ENCODE measurements at places on chromosomes 5 and 9. TPM values are rescaled to one million over a fixed set of nuclear protein-coding genes. Genes with fewer than 3 reads are reported as not detected.

DNA sequence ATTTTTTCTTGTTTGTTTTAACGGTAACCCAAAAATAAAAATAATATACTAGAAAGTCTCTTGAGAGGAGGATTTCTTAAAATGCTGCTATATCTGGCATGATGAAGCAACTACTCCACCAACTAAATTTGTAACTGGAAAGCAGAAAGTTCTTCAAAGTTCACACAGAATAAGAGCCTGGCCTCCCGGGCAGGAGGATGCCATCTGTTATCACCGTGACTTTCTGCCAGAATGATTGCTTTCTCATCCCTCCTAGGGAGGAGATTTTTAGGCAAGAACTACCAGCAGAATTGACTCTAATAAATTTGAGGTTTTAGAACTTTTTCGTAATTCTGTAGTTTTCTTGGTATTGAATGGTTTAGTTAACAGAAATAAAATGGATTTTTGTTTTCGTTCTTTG is 464.6 kb upstream of the ACTBL2 start:
- no peak for DNase-seq

DNA sequence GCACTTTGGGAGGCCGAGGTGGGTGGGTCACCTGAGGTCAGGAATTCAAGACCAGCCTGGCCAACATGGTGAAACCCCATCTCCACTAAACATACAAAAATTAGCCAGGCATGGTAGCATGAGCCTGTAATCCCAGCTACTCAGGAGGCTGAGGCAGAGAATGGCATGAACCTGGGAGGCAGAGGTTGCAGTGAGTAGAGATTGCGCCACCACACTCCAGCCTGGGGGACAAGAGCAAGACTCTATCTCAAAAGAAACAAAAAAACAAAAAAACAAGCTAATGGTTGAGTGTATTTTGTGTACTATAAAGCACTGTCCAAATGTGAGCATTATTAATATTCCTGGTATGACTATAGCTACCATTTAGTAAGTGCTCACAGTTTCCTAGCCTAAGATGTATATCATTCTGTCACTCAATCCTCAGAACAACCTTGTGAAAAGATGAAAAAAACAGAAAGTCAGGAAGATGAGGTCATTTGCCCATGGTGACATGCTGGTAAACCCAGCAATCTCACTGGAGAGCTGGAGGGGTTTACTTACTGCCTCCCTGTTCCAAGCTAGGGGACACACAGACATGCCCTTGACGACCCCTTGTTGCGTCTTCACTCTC is 27.7 kb downstream of the ARHGEF37 start:
- no peak for DNase-seq

DNA sequence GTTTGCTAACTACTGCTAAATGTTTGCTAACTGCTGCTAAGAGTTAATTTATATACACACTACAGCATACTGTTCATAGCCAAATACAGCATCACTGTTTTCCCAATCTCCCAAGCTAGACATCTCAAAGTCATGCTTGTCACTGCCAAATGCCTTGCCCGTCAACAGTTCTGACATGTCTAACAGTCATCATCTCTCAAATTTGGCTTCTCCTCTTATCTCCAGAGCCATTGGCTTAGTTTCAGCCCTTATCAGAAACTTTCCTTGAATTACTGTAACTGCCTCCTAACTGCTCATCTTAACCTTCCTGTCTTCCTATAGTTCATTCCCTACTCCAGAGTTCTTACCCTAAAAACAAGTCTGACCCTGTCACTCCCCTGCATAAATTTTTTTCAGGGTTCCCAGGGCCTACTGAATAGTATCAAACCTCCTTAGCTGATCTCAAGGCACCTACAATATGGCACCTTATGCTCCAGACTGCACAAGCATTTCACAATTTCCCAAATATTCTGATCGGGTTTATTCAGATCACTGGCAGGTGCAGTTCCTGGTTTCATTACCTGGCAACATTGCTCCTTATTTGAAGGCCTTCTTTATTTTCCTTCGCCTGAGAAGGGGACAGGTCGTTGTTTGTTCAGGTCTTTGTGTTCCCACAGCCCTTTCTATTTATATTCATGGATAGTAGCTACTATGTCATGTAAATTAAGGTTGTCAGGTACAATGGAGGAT is 55.9 kb upstream of the ANKRD55 start:
- DNase-seq: no peak

DNA sequence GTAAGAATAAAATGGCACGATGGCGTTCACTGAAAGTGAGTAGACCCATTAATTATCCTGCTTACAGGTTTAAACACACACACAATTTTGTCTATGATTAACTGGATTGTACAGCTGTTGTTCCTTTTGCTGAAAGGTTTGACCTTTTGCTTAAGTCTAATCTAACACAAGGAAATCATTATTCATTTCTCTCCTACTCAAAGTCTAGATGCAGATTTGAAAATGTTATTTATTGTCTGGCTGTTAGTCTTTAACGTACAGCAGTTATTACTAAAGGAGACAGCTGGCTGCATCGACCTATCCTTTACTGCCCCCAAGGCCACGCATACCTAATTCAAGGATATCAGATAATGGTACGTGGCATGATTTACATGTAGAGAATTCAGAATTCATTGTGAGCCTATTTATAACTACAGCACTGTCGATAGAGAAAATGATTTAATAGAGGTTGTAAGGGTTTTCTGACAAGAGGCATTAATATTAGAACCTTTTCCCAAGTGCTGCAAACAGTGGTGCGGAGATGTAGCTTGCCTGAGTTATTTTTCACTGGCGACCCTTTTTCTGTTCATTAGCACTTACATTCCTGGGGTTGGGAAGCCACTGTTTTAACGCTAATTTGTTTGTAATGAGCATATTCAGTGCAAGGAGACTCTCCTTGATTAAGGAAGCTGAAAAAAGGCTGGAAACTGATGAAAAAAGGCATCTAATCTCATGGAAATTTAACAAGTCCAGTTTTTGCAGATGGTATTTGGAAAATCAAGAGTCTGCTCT is 368.4 kb upstream of the GRAMD2B start:
- no peak for DNase-seq

DNA sequence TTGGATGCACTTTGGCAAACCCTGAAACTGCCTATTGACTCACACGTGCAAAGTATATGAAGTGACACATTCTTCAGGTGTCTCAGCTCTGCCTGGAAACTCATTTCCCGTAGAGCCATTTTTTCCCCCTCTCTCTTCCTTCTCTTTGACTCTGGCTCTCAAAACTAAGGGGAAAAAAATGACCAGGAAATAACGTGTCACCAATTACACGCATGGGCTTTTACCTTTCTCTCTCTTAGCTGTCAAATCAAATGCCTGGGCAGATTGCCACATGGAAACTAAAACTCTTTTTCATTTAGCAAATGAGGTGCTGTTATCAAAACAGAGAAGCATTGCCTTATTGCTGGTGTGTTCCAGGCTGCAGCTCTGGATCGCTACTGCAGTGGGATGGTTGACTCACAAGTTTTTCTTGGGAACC is 18.3 kb upstream of the IFNK start:
- no peak for DNase-seq

DNA sequence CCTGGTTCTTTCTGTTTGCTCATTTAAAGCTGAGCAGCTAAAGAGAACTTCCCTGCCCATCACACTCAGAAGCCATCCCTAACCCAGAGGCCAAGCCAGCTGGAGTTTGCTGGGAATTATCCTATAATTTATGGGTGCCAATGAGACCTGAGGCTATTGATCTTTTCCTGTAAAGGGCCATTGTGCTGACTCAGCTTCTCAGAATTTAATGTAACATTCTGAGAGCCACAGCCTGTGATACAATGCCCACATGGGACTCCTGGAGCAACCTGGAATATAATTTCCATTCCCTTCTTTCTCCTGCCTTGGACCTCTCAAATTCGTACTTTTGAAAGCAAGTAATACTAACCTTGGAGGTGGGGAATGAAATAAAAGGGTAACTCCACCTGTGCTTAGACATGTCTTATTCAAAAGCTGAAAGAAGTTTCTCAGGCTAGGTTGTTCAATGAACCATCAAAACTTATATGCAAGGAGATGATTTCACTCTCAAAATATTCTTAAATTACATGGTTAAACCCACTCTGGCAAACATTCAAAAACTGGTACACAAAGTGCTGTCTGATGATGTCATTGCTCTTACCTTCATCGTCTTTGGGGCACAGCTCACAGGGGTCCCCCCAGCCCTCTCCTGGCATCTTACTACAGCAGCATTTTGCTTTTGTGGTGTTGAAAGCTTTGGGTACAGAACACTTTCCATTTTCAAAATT is 206.7 kb downstream of the SLC12A2 start:
- DNase-seq: no peak

DNA sequence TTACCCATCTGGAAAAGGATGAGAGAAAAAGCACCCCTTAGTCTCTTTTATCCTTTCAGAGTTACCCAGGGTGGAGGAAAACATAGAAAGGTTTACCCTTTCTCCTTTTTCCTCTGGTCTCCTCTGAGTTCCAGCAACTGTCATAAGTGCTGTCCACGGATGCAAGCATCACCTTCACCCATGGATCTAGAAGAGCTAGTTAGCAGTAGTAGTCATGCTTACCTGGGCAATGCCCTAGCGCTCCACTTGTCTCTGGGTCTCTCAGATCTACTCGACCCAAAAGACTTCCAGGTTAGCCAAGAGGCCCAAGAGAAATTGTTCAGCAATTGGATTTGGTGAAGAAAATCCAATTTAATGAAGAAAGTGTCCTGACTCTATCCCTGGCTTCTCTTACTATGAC is 656.2 kb upstream of the PTPRD start:
- DNase-seq: no peak

DNA sequence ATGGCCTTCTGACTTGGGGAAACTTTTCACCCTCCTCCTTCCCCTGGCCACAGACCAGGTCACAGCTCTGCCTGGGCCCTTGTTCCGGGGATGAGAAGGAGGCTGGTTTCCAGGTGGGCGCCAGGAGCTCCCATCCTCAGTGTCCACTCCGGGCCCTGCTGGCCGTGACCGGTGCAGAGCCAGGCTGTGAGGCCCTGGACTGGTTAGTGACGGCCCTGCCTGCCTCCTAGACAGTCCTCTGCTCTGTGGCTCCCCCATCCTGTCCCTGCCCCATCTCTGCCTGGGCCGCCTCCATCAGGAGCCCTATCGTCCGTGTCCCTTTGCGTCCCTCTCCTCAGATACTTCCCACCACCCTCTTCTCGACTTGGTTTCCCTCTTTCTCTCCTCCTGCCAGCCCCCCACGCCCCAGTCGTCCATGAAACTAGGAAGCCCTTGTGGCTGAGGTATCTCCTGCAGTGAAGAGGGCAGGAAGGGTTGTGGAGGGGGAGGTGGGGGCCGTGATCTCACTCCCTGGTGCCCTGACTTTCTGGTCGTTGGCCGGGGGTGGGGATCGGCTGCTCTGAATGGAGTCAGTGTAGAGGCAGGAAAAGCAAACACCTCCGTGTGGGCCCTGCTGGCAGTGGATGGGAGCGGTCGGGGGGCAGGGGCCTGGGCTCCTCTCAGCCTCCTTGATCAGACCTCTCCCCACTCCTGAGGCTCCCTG is 15.4 kb upstream of the CERCAM start:
- no peak for DNase-seq

- DNase-seq: no peak
Measured at GRCh38 chr5:113939988-113940387, 421.9 kb upstream of the KCNN2 start.

DNA sequence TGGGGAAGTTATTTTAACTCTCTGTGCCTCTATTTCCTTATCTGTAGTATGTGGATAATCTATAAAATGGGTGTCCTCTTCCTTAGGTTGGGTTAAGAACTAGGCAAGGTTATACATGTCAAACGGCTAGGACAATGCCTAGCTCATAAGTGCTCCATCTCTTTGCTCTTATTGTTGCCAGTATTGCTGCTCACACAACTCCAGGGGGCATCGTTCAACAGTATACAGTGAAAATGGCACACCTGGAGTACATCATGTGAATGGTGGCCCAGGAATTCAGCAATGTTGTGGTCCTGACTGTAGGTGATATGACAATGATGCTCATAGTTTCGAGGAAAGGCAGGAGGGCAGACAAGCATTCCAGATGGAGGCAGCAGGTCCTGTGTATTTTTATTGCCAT is 30.1 kb downstream of the SLIT3 start:
- DNase-seq: no peak

DNA sequence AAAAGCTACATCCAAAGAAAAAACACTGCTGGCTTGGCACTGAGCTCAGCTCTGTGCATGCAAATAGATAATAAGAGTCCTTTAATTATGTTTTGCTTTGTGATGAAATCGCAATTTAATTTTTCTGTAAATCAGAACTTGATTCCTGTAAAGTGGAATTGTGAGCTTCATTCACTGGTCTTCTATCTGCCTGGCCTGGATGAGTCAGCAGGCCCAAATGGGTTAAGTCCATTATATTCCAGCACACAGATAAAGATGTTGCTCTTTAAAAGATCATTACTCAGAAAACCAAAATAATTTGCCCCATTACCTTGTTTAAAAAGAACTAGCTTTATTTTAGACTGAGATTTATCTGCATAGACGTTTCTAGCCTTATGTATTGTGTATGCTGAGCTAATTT is 90.4 kb downstream of the CARTPT start:
- no peak for DNase-seq

- DNase-seq: no peak
Measured at GRCh38 chr9:114035221-114035844, 42.8 kb downstream of the AMBP start.

DNA sequence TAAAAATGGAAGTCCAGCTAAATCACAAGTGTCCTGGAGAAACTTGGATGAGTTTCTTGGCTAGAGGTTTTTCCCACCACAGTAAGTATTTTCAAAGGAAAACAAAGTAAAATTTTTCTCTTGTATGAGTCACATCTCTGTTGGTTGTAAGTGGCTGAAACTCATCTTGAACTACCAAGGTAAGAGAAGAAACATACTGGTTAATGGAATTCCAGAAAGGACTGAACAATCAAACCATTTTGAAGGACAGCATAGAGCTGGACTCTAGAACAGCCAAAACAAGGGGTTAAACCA is 102.8 kb upstream of the CDKN2B start:
- no peak for DNase-seq

- no peak for DNase-seq
Measured at GRCh38 chr5:154077696-154078095, 38.9 kb downstream of the MFAP3 start.

GRCh38 chr5:114243972-114244317 is 117.9 kb upstream of the KCNN2 start:
- no peak for DNase-seq

GRCh38 chr5:75363111-75363510 is 26.1 kb downstream of the HMGCR start:
- peak; percentile 32 for DNase-seq

Gene TMEFF1
- total RNA-seq: not detected

Gene MEF2C
- total RNA-seq: 17.3 TPM

Gene PCAT7
- total RNA-seq: 1.9 TPM

Gene ITGA2
- total RNA-seq: 9.5 TPM

Gene POU5F2
- total RNA-seq: 4.1 TPM

Gene ADAMTSL2
- 0.68 TPM for total RNA-seq

Gene TMEM171
- 179 TPM for total RNA-seq

Gene THBS4
- total RNA-seq: 10.0 TPM

Gene TERT
- not detected for total RNA-seq

Gene GABRA1
- not detected for total RNA-seq

Gene SAXO1
- total RNA-seq: not detected

Gene GRM6
- not detected for total RNA-seq

Gene MEIKIN
- total RNA-seq: not detected

Gene TMC1
- 0.32 TPM for total RNA-seq

Gene STK32A
- not detected for total RNA-seq

Gene FGF1
- total RNA-seq: not detected

Gene SLC27A6
- total RNA-seq: not detected

Gene RLN2
- total RNA-seq: not detected

Gene YIPF5
- total RNA-seq: 35.4 TPM

Gene MZB1
- not detected for total RNA-seq

Gene PCDHB10
- total RNA-seq: 0.68 TPM
